C1 segment of cervical spinal cord (tissue), 14 donors: ENCODE measurements at places on chromosomes 7 and 10.

- no peak for DNase-seq
Measured at GRCh38 chr10:3672220-3672619, 112.8 kb downstream of the KLF6 start.

DNA sequence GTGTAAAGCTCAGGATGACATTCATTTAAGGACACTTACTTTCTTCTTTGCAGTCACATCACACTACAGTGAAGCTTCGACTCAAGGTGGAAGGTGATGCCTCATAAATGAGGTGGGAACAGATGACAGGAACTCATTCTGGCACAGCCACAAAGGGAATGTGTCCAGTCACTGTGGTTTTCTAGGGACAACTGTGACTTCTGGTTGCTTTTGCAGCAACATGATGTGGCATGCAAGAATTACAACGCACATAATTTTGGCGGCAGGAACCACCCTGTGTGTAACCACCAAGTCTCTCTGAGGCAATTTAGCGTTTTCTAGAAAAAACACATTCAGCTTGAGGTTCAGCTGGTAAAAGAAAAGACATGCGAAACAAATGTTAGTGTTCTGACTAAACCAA lies 32.0 kb upstream of the FERD3L start:
- no peak for DNase-seq

DNA sequence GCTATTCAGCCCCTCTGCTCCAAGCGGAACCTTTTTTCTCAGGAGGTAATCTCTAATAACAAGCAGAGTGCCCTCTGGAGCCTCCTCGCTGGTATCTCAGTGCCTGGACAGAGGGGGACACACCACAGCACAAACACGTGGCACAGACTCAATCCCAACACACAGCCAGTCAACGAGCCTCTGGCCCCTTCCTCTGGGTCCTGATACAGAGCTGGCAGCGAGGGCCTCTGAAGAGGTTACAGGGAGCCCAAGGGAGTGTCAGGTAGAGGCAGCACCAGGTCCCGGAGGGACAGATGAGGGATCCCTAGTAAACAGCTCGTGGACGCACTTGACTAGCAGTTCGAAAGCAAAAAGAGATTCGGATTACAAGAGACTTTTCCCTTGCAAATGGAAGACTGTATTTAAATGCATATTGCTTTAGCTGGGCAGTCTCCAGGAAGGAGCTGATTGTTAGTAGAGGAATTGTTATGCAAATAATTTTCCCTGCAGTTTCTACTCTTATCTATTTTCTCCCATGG lies 14.1 kb downstream of the CXCL12 start:
- no peak for DNase-seq

DNA sequence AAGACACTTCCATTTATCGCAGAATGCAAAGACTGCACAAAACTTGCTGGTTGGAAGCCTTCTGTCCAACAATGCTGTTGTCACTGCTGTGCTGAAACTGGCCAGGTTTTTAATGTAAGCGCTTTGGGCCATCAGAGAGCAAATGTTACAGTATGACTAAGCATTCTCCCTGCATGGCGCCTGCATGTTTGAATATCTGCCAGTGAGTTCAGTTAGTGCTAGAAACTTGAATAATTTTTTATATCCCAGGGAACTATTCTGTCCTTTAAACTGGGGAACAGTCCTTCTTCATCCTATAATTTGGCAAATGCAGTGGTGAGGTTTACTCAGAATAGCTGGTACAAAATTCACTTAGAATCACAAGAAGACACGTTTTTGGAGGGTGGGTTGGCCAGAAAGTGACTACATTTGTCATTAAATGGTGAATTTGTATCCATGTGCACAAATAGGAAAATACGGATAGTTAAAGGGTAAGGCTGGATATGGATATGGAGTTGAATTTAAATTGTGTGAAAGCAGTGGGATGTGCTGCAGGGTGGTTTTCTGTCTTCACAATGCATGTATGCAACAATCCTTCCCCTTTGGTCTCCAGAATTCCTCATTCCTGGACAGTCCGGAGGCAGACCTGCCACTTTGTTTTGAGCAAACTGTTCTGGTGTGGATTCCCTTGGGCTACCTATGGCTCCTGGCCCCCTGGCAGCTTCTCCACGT lies 1.7 kb downstream of the ABCC2 start:
- DNase-seq: no peak

DNA sequence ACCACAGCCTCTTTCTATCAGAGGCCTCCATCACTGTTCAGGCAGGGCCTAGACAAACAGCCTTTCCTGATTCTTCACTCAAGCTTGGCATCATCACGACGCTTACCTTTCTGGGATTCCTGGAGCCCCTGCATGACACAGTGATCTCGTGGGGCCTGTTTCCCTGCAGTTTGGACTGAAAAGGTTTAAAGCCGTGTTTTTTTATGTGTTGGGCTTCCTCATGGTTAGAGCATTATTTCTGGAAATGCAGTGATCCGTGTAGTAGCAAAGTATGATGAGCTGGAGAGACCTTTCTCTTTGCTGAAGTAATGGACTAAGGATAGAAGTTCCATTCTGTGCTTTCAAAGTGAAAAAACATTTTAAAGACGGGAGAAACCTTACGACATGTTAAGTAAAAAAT lies 169.1 kb downstream of the BMPER start:
- no peak for DNase-seq

DNA sequence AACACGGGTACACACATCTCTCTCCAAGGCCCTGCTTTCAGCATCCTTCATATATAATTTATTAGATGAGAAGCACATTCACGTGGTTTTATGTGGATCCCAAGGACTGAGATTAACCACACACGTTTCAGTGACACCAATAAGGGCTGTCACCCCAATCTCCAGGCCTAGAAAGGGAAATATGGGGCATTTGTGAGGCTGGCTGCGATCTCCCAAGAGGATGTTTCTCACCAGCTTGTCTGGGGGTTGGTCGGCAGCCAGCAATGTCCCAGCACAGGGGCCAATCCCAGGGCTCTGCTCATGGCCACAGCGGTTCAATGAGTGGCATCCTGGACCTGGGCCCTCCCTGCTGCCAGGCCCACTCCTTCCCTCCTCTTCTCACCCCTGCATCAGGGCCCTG lies 115.5 kb downstream of the ITIH5 start:
- no peak for DNase-seq

- no peak for DNase-seq
Measured at GRCh38 chr7:140678816-140679130, 6.0 kb downstream of the ADCK2 start.

DNA sequence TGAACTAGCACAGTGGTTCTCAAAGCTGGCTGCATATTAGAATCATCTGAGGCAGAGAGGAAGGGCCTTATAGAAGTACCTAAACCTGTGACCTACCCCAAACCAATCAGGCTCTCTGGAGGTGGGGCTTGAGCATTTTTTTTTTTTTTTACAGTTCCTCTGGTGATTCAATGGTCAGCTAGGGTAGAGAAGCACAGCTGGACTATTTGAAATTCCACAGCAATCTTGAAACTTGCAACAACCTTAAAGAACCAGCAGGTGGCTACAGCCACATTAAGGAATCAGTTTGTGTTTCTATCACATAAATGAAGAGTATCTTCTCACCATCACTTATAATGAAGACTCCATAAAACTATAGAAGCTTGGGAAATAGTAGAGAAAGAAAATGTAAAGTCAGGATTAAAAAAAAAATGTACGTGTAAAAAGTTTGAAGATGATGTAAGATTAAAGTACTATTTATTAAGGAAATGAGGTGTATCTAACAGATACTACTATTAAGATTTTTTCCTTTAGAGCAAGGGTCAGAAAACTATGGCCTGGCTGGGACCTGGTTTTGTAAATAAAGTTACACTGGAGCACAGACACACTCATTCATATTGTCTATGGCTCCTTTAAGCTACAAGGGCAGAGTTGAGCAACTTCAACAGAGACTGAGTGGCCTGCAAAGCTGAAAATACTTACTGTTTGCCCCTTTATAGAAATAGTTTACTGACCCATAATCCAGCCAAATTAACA lies 3.8 kb downstream of the RTKN2 start:
- DNase-seq: no peak
